ENCODE measurements at places on chromosomes 12 and 14.

DNA sequence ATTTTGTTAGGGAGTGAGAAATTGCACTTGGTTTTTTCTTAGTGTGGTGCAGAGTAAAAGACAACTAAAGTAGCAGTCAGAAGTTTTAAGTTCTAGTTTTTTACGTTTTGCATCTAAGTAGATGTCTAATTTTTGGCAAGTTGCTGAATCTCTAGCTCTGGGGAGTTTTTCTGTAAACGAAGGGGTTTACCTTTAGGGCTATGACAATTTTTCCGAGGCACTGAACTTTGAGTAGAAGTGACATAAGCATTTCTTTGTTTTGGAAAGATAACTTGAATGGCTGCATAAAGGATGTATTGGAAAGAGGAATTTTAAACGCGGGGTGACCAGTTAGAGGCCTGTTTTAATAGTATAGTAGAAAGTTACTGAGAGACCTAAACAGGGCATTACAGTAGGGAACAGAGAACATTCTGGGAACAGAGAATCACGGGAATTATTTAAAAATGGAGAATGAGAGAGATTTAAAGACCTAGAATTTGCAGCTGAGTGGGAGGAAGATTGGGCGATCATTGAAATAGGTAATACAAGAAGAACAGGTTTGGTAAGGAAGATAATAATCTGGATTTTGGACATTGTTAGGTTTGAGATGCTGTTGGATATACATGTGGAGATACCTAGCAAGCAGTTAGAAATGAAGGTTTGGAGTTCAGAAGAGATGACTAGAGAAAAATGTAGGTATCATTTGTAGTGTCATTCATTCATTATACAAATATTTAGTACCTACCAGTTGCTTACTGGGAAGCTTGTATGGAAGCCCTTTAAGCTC lies 1.2 kb downstream of the ZNF410 start:
- DNase-seq: no peak

- DNase-seq: no peak
Observed at GRCh38 chr12:27970401-27971120, 2.0 kb downstream of the PTHLH start.

DNA sequence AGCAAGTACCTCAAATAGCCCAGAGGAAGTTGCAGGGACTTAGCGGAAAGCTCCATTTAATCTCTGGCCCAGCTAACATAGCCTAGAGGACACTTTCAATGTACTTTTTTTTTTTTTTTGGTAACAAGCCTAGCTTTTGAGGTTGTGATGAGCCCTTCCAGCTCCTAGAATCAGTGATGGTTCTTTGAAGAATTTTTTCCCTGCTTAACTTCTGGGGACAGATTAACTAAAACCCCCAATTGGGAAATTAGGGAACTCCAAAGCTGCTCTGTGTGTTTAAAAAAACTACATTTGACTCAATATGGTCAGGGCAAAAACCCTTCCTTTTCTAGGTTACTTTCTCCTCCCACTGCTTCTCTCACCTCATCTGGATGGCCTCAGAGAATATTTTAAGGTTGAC lies 23.9 kb upstream of the ITGA5 start:
- no peak for DNase-seq

- DNase-seq: peak; percentile 52
Observed at GRCh38 chr12:109775172-109775881, 57.9 kb downstream of the TRPV4 start.

DNA sequence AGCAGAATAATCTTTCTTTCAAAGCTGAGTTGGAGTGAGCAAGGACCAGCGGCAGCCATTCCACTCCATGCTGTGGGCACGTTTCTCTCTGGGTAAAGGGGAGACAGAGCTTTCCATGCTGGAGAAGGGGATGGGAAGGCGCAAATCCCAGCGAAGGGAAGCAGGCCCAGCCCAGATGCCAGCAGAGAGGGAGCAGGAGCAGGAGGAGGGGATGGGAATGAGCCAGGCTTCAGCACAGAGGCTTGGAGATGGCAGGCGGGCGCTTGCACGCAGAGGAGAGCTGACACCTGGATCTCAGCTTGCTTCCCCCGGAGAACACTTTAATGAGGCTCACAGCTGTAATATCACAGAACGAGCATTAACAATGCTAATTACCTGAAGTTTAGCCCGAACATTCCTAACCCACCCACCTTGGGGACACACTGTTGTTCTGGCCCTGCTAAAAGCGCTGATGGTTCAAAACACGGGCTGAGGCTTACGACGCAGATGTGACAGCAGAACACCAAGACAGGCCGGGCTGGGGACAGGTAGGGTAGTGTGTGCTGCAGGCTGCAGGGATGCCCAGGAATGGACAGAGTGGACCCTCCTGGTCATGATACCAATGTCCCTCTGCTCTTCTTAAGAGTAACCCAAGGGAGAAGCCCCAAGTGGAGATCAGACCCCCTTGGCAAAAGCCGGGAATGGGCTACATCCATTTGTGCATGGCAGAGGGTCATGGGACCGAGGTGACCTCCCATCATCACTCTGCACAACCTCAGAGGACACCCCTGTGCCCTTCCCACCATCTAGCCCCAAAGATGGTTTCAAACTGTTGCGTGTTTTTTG lies 288.6 kb downstream of the DPF3 start:
- no peak for DNase-seq

DNA sequence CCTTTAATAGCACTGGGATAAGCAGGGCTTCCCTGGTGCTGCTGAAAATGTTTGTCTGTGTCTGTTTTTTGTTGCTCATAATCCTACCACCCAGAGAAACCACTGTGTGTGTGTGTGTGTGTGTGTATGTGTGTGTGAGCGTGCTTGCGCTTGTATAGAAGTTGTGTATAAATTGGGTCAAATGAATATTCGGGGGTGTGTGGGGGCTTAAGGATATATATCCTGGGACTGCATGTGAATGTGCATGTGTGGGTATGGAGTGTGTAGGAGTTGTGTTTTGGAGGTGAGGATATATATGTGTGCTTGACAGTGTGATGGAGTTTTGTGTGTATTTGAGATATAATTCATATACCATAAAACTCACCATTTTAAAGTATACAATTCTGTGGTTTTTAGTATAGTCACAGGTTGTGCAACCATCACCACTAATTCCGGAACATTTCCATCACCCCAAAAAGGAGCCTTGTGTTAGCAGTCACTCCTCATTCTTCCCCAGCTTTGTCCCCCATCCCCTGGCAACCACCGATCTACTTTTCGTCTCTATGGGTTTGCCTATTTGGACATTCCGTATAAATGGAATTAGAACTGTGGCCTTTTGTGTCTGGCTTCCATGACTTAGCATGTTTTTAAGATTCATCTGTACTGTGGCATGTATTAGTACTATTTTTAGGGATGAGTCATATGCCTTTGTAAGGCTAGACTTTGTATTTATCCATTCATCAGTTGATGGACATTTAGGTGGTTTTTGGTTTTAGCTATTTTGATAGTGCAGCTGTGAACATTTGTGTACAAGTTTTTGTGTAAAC lies 25.6 kb downstream of the TCTN1 start:
- DNase-seq: peak; percentile 33

DNA sequence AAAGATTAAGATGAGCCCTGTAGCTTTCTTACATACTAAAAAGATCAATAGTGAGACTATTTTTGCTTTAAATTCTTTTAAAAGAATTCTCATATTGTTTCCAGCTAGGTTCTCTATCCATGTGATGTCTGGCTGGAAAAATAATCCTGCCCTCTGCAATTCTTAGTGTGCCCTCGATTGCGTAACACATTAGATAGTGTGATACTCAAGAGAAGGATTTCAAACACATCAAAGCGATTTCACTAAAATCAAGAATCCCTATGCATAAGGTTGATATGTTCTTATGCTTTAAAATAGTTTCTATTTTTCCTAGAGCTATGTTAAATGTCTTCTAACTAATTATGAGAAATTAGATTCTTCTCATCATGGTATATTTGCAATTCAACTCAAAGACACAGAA lies 127.3 kb upstream of the PLEKHA5 start:
- DNase-seq: no peak

DNA sequence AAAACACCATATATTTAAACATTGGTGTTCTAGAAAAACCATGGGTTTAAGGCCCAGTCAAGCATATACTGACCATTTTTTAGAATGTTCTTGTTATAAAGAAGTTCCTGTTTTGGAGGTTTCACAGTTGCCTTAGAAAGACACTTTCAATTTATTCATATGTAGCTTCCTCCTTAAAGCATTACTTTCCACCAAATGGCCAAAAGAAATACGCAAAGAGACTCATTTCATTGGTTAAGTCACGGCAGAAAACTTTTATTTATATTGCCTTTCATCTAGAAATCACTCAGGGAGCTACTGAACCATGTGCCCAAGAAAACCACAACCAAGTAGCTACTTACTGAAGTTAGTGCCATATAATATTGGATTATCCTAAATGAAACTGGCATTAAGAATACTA lies 40.0 kb downstream of the MYBPC1 start:
- DNase-seq: no peak

- no peak for DNase-seq
Observed at GRCh38 chr14:68879841-68880575, 87.1 kb upstream of the ZFP36L1 start.

DNA sequence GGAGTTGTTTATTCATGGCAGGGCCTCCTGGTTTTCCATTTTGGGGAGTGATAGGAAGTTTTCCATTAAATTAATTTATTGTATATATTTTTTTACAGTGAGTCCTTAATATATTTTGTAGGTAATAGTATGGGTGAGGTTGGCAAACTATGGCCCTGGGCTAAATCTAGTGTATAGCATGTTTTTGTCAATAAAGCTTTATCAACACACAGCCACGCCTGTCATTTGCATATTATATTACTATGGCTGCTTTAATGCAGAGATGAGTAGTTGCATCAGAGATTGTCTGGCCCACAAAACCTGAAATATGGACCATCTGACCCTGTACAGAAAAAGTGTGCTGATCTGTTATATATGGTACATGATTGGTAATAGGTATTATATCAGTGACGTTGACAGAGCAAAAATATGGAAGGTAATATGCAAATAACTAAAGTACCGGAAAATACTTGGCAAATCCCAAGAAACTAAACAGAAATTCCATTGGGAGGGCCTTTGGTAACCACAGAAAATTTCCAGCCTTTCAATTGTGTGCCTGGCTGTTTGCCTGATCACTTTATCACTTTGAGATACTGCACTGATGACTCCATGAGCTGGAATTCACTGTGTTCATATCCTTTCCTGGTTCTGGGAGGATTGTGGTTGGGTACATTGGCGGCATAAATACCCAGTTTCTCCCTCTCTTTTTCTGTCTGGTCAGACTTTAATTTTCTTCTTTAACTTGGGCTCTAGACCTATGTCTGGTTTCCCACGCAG lies 61.7 kb upstream of the RFLNA start:
- DNase-seq: no peak

DNA sequence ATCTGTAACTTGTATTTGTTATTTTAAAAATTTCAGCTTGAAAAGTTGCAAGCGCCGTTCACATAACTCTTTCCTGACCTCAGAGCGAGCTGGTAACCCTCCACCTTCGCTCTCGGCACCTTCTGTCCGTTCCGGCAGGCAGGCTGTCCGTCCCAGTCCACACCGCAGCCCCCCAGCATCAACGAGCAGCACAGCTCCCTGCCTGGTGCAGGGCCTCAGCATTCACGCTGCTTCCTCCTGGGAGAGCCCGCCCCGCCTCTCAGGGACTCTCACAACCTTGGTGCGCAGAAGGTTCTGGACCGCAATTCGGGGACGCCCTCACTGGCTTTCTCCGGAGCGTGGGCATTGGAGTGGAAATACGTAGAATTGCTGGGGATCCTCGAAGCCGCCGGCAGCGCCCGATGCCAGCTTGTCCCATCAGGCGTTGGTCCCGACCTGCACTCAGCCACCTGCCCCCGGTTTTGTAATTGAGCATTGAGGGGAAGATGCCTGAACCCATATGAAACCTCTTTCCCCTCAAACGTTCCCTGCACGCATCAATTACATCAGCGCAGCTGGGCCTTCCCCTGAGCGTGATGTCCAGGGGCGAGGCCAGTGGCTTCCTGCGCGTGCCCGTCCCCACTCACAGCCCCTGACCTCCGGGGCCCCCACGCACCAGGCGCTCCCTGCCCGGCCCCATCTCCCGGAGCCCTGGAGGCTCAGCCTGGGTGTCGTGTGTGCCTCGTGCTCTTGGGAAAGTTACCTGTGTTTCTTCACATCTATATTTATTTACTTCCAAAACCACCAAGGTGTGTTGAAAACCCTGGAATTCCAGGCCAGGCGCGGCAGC lies 19.1 kb downstream of the LRCOL1 start:
- DNase-seq: no peak

DNA sequence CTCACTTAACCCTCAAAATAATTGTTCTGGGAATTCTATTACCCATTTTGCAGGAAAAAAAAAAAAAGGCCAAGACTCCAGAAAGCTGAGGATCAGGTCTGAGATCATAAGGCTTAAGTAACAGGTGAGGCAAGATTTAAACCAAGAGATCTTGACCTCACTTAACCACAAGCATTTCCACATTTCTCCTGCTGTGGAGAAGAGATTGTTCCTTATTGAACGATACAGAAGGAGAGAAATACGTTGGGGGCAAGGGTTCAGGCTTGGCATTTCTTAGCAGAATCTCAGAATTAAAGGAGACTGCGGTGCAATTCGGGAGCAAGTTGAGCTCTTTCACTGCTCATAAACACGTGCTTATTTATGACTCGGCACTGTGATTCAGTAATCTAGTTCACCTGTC lies 885.3 kb upstream of the TMEM132C start:
- DNase-seq: no peak

GRCh38 chr12:89384807-89385206 lies 32.5 kb upstream of the DUSP6 start:
- no peak for DNase-seq

DNA sequence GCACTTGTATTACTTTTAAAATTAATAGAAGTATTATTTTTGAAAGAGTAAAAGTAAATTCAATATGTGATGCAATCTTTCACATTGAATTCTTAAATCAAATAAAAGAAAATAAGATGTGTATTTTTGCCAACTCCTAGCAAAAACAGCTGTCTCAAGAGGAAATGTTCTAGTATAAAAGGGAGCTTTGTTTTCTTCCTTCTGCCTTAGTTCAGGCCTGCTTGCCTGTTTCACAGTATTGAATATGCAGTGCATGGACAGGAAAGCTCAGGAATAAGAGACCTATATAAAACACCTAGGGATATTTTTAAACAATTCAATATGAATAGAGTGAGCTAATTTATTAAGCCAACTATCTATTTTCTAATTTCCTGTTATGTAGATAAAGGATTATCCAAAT lies 294.8 kb upstream of the G2E3 start:
- no peak for DNase-seq

- DNase-seq: no peak
Observed at GRCh38 chr14:53140585-53140984, 12.5 kb downstream of the DDHD1 start.

DNA sequence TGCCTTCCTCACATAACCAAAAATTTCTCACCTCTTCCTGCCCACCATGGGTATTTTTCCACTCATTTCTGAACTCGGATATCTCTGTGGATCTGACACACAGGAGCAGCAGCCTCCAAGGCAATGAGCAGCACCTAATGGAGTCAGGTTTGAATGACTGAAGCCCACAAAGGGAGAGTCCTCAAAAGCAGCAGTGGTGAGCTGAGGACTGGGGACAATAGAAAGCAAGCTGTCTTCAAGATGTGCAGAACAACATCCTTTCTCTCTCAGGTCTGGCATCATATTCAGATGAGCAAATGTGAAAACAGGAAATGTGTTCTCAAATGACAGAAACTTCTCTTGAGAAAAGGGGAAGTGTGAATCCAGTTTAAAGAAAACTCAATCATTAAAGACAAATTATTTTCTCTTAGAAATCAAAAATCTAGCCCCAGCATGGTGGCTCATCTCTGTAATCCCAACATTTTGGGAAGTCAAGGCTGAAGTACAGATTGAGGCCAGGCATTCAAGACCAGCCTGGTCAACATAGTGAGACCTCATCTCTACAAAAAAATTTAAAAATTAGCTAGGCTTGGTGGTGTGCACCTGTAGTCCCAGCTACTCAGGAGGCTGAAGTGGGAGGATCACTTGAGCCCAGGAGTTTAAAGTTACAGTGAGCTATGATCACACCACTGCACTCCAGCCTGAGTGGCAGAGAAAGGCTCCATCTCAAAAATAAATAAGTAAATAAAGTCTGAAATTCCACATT lies 54.2 kb downstream of the C12orf42 start:
- no peak for DNase-seq
